ENCODE measurements at places on chromosomes 1 and 21.

- DNase-seq: no peak
Observed at GRCh38 chr1:59596432-59596831, 218.3 kb upstream of the HOOK1 start.

GRCh38 chr1:96756789-96757188 lies 35.2 kb downstream of the PTBP2 start:
- DNase-seq: no peak

- DNase-seq: no peak
Observed at GRCh38 chr1:93399781-93400180, 48.1 kb upstream of the FNBP1L start.

DNA sequence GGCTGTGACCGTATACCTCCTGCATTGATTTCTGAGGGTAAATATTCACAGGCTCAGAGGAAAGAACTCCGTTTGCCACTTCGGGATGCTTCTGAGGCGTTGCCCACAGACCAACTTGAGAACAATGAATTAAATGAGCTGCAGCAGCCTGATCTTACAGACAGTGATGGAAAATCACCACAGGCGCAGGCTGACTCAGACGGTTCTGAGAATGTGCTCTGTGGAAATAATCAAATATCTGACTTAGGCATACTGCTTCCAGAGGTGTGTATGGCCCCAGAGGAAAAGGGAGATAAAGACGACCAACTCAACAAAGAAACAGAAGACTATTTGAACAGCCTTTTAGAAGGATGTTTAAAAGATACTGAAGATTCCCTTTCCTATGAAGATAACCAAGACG lies 76.7 kb upstream of the SCCPDH start:
- no peak for DNase-seq

DNA sequence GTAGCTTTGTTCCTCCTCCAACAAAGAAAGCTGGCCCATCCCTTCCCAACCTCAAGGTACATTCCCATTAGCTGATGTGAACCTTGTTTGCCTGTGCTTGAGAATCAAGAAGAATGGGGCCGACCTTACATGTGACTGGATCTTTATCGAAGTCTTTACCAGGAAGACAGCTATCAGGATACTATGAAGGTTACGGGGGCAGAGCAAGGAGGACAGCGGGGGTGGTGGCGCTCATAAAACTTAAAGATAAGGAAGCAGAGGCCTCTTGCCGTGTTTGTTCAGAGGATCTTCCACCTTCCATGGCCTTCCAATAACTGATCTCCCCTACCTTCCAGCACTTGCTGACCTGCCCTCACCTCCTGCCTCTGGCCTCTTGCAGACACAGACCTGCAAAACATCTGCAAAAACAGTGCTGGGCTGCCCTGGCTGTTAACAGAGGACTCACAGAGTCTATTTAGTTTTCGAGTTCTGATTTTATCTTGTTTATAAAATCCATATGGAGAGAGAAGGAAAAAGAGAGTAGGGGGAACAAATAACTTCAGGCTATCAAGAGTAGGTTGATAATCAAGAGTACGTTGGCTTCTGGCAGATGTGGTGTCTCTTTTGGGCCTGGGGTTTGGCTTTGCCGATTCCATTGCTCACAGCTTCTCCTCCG lies 198.0 kb downstream of the HUNK start:
- no peak for DNase-seq

DNA sequence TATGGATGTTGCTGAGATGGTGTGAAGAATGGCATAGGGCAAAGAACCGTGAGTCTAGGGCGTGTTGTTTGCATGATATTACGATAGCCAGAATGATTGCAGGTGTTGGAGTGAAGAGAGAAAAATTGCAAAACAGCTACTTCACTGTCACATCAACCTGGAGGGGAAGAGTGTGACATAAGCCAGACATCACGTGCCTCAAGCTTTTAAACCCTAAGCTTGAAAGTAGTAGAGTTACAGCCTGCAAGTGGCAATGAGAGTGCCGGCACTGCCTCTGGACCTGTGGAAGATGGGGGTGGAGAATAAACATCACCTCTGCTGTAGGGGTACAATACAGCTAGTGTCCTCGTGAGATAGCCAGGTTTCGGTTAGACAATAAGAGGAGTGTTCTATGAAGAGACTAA lies 11.1 kb downstream of the EEIG2 start:
- no peak for DNase-seq

DNA sequence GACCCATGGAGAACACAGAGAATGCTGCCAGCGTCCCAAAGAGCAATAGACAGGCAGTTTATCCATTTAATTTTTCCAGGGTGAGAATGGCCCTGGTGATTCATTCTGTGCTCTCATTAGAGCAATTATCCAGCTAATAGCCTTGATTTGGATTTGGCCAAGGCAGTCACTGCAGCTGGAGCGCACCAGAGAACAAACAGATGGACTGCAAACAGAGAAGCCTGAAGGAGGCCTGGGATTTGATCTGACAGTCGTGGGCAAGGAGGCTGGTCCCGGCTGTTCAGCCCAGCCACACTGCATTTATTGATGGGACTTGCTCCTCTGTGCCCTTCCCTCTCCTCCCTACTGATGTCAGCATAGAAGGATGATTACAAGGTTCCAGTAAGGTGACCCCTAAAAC lies 353.9 kb upstream of the C1orf174 start:
- DNase-seq: no peak

GRCh38 chr1:148372731-148373130 lies 110.4 kb downstream of the PPIAL4G start:
- peak; percentile 23 for DNase-seq

DNA sequence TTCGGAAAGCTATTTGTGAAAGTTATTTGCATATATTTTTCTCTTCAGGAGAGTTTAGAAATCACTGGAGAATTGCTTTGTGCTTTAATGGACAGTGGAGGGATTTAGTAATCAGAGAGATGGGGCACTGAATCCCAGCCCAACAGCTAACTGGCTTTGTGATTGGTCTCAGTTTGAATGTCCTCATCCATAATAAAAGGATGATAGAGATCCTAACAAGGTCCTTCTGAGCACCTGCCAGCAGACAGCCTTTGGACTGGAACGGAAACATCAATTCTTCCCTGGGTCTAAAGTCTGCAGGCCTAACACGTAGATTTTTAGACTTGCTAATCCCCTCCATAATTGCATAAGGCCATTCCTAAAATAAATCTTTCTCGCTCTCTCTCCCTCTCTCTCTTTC lies 112.0 kb upstream of the ADAMTS5 start:
- no peak for DNase-seq

DNA sequence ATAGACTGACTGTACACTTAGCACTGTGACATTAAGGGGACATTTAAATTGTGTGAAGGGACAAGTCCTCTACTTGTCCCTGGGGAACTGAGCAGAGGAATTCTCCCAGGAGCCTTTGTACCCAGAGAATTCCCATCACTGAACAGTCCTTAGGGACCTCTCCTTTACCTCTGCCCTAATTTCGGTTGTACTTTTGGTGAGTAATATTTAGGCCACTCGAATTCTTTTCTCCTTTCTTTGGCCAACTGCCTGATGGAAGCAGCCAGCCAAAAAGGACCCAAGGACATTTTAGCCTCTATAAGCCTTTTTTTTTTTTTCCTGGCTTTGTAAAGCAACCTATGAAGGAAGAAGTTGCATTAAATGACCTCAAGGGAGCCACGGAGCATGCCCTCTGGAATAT lies 71.5 kb downstream of the NR5A2 start:
- no peak for DNase-seq

GRCh38 chr1:183699616-183700160 lies 46.6 kb upstream of the APOBEC4 start:
- no peak for DNase-seq

GRCh38 chr1:923131-923990 lies at the start of gene SAMD11:
Gene SAMD11, plus strand, starts transcription at chr1:923923. Its CDS starts 509 bp downstream, at chr1:924432.
- DNase-seq: peak; percentile 47

DNA sequence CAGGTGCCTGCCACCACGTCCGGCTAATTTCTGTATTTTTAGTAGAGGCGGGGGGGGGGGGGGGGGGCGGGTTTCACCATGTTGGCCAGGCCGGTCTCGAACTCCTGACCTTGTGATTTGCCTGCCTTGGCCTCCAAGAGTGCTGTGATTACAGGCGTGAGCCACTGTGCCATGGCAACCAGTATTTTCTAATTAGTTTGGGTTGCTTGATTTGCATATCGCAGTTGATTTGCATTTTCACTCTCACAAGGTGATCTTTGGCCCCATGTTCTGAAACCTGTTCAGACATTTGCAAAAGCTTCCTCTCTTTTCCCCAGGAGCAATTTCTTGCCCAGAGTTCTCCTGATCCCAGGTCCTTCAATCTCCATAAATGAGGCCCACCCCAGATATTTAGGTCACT lies 1.7 kb downstream of the TOR3A start:
- no peak for DNase-seq

DNA sequence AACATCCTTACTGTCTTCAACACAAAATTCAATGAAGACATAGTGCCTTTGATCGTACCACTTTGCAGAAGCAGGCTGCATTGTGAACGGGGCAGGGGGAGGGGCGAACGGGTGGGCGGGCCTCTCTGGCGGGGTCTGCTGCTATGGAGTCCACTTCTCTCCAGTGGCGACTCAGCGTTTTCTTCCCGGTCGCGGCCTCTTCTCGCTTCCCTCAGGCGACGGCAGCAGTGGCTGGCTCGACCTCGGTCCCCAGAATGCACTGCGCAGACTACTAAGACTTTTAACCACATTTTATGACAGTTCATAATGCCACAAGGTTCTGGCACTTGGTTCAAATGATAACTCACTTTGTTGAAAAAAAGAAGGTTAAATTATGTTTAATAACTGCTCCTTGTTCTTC lies 21.2 kb downstream of the GBP2 start:
- no peak for DNase-seq

DNA sequence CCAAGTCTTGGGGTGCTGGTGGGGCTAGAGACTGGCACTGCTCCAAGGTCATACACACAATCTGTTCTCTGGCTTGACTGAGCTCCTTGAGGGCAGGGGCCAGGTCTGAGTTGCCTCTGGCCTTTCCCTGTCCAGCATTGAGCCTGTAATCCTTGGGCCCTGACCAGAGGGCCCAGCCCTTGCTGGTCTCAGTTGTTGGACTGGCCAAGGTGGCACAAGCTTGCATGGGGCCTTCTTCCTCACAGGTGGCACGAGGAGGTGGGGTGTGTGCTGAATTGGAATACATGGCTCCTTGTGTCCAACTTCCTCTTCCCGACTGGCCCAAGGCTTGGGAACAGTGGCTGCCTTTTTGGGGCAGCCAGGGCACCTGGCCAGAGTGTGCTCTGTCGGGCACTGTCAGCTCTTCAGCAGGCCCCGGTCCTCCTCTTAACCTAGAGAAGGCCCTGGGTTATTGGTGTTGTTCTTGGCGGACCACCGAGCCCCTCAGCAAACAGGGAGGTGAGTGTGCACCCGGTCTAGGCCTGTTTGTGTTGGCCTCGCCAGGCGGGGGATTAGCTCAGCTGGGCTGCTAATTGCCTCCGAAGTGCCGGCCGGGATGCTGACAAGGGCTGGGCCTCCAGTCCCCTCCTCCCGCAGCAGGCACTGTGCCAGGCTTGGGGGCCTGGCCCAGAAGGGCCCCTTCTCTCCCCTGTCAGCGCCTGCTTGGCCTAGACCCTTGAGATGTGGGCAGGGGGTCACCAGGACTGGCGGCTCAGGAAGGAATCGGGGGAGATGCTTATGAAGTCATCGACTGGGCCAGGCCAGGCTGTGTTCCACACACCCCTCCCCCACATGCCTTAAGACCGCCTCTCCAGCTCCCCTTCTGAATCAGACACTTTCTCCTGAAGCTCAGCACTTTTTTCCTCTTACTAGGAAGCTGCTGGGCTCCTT lies 28.5 kb downstream of the WNT4 start:
- DNase-seq: no peak

DNA sequence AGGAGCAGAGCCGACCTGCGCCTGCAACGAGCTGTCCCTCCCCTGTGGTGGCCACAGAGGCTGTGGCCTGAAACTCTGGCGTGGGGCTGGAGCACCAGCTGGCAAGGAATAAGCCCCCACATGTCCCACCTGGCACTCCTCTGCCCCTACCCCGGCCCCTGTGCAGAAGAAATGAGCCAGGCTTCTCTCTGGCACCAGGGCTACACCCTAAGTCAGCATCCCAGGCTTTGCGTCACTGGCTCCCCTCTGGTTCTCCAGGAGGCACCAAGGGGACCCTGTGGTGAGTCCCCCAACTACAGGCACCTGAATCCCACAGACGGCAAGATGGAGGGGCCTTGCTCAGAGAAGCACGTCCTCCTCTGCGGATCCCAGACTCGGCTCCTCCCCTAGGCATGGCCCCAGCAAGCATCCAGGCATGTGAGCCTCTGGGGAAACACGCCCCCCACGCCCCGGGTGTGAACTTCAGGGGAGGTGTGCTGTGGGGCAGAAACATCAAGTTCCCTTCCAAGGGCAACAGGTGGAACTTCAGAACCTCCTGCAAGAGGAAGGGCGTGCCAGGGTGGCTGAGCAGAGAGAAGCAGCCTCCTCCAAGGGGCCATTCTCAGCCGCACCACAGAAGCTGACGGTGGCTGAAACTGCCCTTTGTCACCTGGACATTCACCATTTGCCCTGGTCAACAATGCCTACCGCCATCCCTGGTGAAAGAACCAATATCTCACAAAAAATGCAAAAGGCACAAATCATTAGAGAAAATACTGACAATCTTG lies 2.9 kb downstream of the KRTAP10-7 start:
- DNase-seq: no peak

- DNase-seq: no peak
Observed at GRCh38 chr1:10117865-10118264, 85.1 kb downstream of the UBE4B start.

GRCh38 chr21:27419153-27419552 lies 452.3 kb upstream of the ADAMTS5 start:
- DNase-seq: no peak

- DNase-seq: no peak
Observed at GRCh38 chr1:117045644-117046043, 14.5 kb upstream of the TTF2 start.

GRCh38 chr1:235702412-235702811 lies 52.8 kb upstream of the GNG4 start:
- DNase-seq: no peak

- no peak for DNase-seq
Observed at GRCh38 chr1:227038401-227038800, 98.3 kb downstream of the COQ8A start.

- DNase-seq: no peak
Observed at GRCh38 chr1:27934818-27935549, at the start of gene SMPDL3B. Gene SMPDL3B, plus strand, starts transcription at chr1:27935000. Its CDS starts 184 bp downstream, at chr1:27935184.

DNA sequence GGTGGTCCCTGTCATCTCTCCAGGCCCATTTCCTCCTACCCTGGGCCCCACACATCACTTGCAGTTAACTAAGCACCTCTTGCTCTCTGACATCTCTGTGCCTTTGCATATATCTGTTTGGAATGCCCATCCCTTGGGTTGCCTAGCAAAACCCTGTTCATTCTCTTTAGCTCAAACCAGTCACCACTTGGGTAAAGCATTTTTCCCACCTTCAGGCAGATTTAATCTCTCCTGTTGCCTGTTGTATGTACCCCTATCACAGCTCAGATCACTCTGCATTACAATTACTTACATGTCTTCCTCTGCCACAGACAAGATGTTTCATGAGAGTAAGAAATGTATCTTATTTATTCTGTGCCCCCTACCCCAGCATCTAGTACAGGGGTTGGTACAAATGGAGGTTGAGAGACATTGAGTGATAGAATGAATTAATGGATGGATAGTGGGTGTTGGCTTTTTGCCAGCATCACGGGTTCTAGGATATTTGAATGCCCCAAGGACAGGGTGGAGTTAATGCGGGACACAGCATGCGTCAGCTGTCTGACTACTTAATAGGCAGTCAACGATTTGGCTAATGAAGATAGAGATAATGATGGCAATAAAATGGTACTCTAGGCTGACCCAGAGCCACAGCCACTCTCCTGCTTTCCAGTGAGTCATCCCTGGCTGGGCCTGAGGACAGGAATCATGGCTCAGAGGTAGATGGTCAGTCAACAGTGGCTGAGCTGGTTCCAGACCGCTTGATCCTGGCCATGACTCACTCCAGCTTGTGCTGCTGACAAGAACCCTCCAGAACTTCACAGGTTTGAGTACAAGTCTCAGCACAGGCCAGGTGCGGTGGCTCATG lies 6.5 kb downstream of the NR0B2 start:
- no peak for DNase-seq
